ENCODE measurements at places on chromosomes 16 and 17.

DNA sequence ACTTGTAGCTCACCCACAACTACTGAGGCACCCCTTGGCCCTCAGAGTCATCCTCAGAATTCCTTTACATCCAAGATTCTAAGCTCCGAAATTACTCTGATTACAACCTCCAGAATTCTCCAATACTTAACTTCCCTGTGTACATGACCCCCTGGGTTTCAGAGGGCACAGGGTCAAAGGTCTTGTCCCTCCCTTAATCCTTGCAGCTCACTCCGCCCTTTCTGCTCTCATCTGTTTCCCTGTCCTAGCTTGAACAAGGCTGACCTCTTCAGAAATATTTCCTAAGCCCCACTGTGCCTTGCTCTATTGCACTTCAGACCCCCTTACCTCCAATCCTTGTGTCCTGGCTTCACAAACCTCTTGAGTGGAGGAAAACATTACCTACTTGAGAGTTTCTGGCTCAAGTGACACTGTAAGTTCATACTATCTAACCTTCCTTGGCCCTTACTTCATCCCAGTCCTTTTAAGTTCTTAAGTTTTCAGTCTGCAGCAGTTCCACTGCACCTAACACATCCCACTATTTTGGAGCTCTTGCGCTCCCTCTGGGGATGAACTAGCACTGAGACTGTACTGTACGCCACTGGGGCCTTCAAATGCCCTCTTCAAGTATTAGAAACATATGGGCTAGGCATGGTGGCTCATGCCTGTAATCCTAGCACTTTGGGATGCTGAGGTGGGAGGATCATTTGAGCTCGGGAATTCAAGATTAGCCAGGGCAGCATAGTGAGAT lies 6.2 kb downstream of the N4BP1 start:
- DNase-seq = no peak

DNA sequence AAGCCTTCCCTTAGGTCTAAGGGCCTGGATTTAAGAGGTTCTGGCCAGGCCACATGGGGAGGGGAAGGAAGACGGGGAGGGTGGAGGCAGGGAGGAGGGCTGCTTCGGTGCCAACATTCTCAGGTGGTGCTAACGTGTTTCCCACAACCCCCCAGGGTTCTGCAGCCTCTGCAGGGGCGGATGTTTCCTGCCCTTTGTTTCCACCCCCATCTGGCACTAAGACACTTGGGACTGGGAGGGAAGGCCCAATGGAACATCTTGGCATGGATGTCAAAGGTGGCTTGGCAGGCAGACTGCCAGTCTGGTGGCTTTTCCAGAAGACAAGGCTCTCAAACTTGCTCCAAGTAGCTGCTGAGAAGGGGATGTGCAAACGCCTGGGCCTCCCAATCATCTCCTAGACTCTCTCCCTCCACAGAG lies 12.7 kb downstream of the HIC1 start:
- peak; percentile 92 for DNase-seq

- DNase-seq = no peak
Observed at GRCh38 chr17:32136856-32137255, 5.4 kb upstream of the RHOT1 start.

DNA sequence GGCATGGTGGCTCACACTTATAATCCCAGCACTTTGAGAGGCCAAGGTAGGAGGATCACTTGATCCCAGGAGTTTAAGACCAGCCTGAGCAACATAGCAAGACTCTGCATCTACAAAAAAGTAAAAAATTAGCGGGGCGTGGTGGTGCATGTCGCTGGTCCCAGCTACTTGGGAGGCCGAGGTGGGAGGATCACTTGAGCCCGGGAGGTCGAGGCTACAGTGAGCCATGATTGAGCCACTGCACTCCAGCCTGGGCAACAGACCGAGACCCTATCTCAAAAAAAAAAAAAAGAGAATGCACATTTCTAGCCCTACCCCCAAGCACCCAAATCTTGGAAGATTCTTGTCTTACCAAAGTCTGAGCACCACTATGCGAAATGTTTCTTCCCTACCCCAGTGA lies 15.6 kb upstream of the RHOT1 start:
- DNase-seq = no peak

GRCh38 chr16:47574091-47575054 lies 113.2 kb downstream of the PHKB start:
- peak; percentile 82 for DNase-seq

- DNase-seq = no peak
Observed at GRCh38 chr16:84555418-84556196, 51.1 kb upstream of the MEAK7 start.
